Naive thymus-derived CD8-positive, alpha-beta T cell (primary cell): ENCODE measurements at places on chromosomes 1 and 21. TPM values are rescaled to one million over a fixed set of nuclear protein-coding genes. Genes with fewer than 3 reads are reported as not detected.

Gene COL11A1
- not detected for total RNA-seq

- H3K4me3 ChIP-seq, result no peak overlapping the region
- peaks cover 45% of the 10 kb centered on the region for H3K4me1 ChIP-seq
- no peak overlapping the region for H3K27ac ChIP-seq
- no peak for DNase-seq
Observed at GRCh38 chr1:150144606-150145005, 5.1 kb upstream of the PLEKHO1 start.

Gene RNU1-3
- 3,916 TPM for total RNA-seq

Gene ZMYM4
- 44.6 TPM for total RNA-seq

Gene EXTL1
- 0.26 TPM for total RNA-seq
